Breast epithelium (tissue), 4 donors: ENCODE measurements at places on chromosomes 3 and 15. TPM values are rescaled to one million over a fixed set of nuclear protein-coding genes. Genes with fewer than 3 reads are reported as not detected.
A peak's percentile ranks its signal among the peaks of the same experiment; 100 is the strongest.

Gene C3orf20
- total RNA-seq: 0.15 TPM

Gene CA12
- total RNA-seq: 61.9 TPM

Gene CCDC71
- total RNA-seq: 31.8 TPM

Gene TRIM59
- 0.64 TPM for total RNA-seq

Gene TARS3
- 25.3 TPM for total RNA-seq

Gene DLL4
- total RNA-seq: 5.0 TPM

Gene LARP6
- total RNA-seq: 40.0 TPM

Gene MINDY4B
- not detected for total RNA-seq

DNA sequence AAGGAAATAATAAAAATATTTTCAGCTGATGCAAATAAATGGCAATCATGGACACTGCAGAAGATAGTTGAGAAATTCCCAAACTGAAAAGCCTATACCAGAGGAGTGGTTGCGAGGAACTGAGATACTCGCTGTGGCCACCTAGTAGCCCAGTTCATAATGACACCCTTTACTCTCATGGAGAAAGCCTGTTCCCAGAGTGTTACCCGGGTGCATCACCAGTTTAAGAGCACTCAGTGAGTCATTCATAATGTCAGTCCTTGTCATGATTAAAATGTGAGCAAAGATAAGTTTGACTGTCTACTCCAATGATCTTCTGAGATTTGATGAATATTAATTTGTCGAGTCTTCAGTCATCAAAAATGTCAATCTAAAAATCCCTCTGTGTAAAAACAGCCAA is 138.4 kb upstream of the LRRC3B start:
- no peak overlapping the region for H3K4me3 ChIP-seq
- no peaks in the 10 kb centered on the region for H3K27me3 ChIP-seq
- no peak overlapping the region for H3K27ac ChIP-seq
- DNase-seq: no peak
- H3K4me1 ChIP-seq: no peaks in the 10 kb centered on the region

- no peak for DNase-seq
- no peaks in the 10 kb centered on the region for H3K4me1 ChIP-seq
- H3K27ac ChIP-seq: no peak overlapping the region
Observed at GRCh38 chr15:74608786-74609185, 6.8 kb upstream of the CLK3 start.

GRCh38 chr3:111618945-111619344 is 23.8 kb upstream of the ZBED2 start:
- DNase-seq: no peak
- H3K4me3 ChIP-seq: no peak overlapping the region
- no peaks in the 10 kb centered on the region for H3K36me3 ChIP-seq
- no peaks in the 10 kb centered on the region for H3K27me3 ChIP-seq
- H3K27ac ChIP-seq: no peak overlapping the region
- no peaks in the 10 kb centered on the region for H3K4me1 ChIP-seq

- no peak overlapping the region for H3K27ac ChIP-seq
- no peak for DNase-seq
- no peaks in the 10 kb centered on the region for H3K27me3 ChIP-seq
- H3K36me3 ChIP-seq: peaks cover 11% of the 10 kb centered on the region
- H3K4me3 ChIP-seq: no peak overlapping the region
Observed at GRCh38 chr3:47016934-47017435, 37.5 kb downstream of the NBEAL2 start.

GRCh38 chr3:156307704-156308103 is 187.3 kb downstream of the KCNAB1 start:
- no peaks in the 10 kb centered on the region for H3K27me3 ChIP-seq
- H3K4me1 ChIP-seq: no peaks in the 10 kb centered on the region

DNA sequence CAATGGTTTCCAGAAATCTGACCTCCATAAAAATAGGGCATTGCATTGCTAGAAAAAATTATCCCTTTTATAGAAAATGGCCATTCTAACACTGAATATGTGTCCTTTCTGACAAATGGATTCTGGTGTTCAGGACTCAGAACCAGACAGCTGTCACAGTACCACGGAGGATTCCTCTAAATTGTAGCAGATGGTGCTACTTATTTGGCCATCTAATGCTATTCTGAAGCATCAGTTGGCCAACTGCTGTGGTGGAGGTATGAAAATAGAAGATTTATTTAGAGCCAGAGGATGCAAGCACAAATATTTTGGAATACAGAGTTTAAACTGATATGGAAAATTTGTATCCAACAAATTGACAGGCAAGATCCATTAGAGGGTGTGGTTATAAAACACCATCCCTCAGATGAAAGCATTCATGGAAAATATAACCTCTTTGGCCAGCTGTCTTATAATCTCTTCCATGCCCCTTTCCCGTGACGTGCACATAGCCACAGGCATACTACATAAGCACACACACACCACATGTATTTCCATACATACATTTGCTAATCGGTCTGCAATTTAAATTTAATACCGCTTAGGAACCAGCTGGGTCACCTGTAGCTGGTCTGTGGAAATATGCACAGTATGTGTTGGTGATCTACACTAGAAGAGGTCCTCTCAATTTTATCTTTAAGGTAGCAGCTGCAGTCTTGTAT is 302.7 kb upstream of the KCNMB2 start:
- no peak overlapping the region for H3K4me3 ChIP-seq
- H3K27me3 ChIP-seq: no peaks in the 10 kb centered on the region
- H3K4me1 ChIP-seq: no peaks in the 10 kb centered on the region
- no peak overlapping the region for H3K27ac ChIP-seq
- H3K36me3 ChIP-seq: no peaks in the 10 kb centered on the region

- DNase-seq: no peak
- peak overlapping the region; percentile 96 for H3K4me3 ChIP-seq
- H3K27me3 ChIP-seq: no peaks in the 10 kb centered on the region
- H3K36me3 ChIP-seq: no peaks in the 10 kb centered on the region
Observed at GRCh38 chr3:119294696-119295671, 801 bp downstream of the ARHGAP31 start.

DNA sequence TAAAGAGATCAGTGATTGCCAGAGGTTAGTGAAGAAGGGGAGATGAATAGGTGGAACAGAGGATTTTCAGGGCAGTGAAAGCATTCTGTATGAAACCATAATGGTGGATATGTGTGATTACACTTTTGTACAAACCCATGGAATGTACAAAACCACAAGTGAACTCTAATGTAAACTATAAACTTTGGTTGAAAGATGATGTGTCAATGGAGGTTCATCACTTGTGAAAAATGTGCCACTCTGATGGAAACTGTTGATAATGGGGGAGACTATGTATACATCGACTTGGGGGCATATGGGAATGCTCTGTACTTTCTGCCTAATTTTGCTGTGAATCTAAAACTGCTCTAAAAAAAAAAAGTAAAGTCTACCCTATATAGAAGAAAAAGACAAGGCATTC is 68.7 kb upstream of the ARHGEF3 start:
- H3K4me3 ChIP-seq: no peak overlapping the region
- no peak overlapping the region for H3K27ac ChIP-seq

DNA sequence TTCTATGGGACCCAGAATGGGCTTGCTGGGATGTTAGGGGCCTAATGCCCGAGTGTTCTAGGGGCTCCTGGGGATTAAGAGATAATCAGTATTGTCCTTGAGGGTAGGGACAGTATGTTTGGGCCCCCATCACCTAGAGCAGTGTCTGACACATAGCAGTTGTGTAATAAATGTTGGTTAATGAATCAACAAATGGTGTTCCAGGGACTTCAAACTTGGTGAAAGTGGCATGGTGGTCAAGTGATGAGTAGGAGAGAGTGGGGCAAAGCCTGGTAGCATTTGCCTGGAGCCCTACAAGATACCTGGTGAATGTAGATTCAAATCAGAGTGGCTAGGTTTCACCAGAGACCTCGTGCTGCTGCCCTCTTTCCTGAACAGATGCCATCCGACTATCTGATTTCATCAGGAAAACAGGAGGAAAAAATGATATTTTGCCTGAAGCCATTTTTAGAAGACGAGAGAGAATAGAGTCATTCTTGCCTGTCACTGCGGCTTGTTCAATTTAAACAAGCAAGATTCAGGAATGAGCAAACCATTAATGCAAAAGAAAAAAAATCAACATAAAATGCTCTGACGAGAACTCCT is 117.3 kb downstream of the RPL22L1 start:
- H3K36me3 ChIP-seq: no peaks in the 10 kb centered on the region
- peak overlapping the region; percentile 16 for H3K27ac ChIP-seq
- no peaks in the 10 kb centered on the region for H3K27me3 ChIP-seq

DNA sequence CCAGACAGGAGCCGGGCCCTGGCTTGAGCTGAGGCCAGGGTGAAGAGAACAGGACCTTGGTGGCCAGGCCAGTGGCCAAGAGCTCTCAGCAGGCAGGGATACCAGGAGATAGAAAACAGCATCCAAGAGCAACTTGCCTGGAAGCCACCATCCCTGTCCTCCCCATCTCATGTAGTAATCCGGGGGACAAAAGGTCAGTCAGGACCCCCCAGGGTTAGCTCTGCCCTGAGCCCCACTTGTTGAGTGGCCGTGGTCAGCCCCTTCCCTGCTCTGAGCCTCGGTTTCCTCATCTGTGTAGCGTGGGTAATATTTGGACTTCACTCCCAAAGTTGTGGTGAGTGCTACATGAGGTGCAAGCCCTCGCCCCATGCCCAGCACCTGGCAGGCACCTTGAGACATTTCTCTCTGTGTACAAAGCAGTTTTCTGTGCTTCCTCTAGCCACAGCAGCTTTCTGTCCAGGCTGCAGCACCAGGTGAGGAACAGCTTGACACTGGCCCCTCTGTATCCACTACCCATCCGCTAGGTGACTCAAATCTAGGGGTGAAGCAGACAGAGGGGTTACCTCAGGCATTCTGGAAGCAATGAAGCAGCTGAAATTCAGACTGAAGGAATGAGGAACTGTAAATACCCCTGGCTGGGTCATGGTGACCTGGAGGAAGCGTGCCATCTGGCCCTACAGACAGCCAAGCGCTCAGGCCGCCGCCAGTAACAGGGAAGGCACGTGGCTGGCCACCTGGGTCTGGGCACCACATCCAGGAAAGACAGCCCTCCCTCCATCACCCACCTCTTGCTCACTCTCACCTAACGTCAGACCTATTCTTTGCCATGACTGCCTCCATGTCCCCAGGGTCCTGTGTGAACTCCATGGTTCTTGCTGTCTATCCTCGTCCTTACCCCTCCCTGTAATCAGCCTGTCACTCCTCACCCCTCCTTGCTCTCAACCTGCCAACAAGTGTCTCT is 6.7 kb downstream of the CISH start:
- no peak overlapping the region for H3K4me3 ChIP-seq
- H3K36me3 ChIP-seq: no peaks in the 10 kb centered on the region
- no peaks in the 10 kb centered on the region for H3K27me3 ChIP-seq
- peaks cover 38% of the 10 kb centered on the region for H3K4me1 ChIP-seq
- peak overlapping the region; percentile 99 for H3K27ac ChIP-seq
- DNase-seq: peak; percentile 89

- no peak overlapping the region for H3K4me3 ChIP-seq
- H3K36me3 ChIP-seq: no peaks in the 10 kb centered on the region
- H3K27me3 ChIP-seq: no peaks in the 10 kb centered on the region
Observed at GRCh38 chr3:76724706-76725105, 315.2 kb upstream of the ROBO2 start.

DNA sequence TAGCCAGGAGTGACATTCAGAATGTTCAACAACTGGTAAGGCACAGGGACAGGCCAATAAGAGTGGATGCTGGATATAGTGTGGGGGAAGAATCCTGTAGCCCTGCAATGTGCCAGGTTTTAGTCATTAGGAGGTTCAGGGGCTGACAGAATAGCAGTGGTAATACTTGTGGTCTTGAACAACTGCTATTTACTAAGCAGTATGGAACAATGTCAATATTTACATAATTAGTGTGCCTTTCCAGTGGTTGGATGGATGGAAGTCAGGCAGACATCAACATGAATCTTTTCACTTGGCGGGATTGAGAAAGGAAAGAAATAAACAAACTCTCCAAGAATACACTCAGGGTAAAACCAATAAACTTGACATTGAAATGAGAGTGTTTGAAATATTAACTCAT is 55.1 kb downstream of the OTOL1 start:
- no peaks in the 10 kb centered on the region for H3K36me3 ChIP-seq
- no peak overlapping the region for H3K4me3 ChIP-seq
- H3K4me1 ChIP-seq: no peaks in the 10 kb centered on the region
- no peak for DNase-seq
- no peaks in the 10 kb centered on the region for H3K27me3 ChIP-seq

DNA sequence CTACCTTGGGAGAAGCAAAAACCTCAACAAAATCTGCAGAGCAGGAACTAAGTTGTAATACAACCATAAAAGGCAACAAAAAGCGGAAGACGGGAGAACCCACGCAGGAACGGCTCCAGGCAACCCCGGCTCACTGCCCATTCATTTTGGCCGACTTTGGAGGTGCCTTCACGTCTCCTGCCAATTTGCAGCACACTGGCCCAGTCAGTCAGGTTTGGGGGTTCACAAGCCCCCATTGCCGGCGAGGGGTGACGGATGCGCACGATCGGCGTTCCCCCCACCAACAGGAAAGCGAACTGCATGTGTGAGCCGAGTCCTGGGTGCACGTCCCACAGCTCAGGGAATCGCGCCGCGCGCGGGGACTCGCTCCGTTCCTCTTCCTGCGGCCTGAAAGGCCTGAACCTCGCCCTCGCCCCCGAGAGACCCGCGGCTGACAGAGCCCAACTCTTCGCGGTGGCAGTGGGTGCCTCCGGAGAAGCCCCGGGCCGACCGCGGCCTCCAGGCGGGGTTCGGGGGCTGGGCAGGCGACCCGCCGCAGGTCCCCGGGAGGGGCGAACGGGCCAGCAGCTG is 463 bp downstream of the TERC start:
- no peaks in the 10 kb centered on the region for H3K27me3 ChIP-seq
- H3K4me3 ChIP-seq: peak overlapping the region; percentile 87
- peak overlapping the region; percentile 96 for H3K27ac ChIP-seq
